ENCODE measurements at places on chromosomes 2 and 18.

- DNase-seq = peak; percentile 88
Measured at GRCh38 chr18:25737710-25738311, 352.6 kb downstream of the SS18 start.

DNA sequence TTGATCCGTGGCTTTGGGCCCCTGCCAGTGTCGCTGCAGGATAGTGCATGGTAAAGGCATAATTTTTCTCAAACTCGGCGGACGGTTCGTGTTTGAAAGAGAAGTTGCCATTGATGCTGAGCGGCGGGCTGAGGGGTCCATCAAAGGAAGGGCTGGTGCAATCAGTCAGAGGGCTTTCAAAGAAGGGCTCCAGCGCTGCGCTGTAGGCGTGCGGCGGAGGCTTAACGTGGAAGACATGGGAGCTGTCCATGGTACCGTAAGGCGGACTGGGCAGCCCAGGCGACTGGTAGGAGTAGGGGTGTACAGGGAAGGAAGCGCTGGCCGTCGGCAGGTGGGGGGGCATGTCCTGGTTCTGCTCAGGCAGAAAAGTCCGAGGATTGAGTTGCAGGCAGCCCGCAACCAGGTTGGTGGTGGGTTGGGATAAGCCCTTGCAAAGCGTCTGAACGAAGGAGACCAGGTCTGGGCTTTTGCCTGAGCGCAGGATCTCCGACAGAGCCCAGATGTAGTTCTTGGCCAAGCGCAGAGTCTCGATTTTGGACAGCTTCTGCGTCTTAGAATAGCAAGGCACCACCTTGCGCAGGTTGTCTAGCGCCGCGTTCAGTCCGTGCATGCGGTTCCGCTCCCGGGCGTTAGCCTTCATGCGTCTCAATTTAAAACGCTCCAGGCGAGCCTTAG is 2.3 kb downstream of the NEUROD1 start:
- DNase-seq = peak; percentile 67

GRCh38 chr2:174827371-174828369 is 63.4 kb upstream of the CHRNA1 start:
- peak; percentile 31 for DNase-seq

GRCh38 chr18:54671291-54671881 is 80.3 kb downstream of the DYNAP start:
- DNase-seq = no peak

DNA sequence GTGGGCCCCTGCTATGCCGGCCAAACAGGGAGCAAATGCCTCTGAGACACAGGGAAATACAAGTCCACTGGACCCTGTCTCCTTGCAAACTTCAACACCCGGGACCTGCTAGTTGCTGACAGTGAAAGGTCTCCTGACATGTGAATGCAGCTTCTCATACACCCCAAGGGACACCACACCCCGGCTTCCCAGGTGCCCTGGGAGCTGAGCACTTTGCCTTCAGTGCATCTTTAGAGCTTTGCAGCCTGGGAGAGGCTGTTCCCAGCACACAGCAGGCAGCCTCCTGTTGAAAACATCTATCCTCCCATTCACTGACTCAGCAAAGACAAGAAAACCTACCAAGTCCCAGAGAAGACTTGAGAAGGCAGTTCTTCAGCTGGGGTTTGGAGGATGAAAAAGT is 143.4 kb downstream of the COL6A3 start:
- DNase-seq = no peak

DNA sequence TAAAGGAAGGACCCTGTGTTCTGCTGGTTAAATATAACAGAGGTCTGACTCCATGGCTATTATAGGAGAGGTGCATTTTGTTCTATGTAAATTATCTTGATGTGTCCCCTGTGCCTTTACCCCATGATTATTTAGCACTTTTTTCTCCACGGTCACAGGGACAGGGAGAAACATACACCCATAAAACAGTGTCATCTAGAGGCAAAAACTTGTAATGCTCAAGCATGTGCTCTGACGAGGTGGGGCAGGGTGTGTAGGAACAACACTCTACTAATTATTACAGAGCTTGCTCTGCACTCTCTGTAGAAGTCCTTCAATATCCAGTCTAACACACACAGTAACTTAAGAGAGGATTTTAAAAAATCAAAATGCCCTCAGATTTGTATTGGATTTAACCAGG is 187.9 kb downstream of the NEDD4L start:
- DNase-seq = no peak

DNA sequence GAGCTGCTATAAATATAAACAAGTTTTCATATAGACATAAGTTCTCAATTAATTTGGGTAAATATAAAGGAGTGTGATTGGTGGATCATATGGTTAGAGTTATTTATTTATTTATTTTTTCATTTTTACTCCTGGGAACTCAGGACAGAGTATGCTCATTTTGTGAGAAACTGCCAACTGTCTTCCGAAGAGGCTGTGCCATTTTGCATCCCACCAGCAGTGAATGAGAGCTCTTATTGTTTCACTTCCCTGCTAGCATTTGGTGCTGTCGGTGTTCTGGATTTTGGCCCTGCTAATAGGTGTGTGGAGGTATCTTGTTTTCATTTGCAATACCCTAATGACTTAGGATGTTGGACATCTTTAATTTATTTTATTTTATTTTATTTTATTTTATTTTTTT is 50.4 kb upstream of the XPO1 start:
- no peak for DNase-seq

GRCh38 chr2:219812672-219813071 is 185.2 kb downstream of the SLC4A3 start:
- no peak for DNase-seq

DNA sequence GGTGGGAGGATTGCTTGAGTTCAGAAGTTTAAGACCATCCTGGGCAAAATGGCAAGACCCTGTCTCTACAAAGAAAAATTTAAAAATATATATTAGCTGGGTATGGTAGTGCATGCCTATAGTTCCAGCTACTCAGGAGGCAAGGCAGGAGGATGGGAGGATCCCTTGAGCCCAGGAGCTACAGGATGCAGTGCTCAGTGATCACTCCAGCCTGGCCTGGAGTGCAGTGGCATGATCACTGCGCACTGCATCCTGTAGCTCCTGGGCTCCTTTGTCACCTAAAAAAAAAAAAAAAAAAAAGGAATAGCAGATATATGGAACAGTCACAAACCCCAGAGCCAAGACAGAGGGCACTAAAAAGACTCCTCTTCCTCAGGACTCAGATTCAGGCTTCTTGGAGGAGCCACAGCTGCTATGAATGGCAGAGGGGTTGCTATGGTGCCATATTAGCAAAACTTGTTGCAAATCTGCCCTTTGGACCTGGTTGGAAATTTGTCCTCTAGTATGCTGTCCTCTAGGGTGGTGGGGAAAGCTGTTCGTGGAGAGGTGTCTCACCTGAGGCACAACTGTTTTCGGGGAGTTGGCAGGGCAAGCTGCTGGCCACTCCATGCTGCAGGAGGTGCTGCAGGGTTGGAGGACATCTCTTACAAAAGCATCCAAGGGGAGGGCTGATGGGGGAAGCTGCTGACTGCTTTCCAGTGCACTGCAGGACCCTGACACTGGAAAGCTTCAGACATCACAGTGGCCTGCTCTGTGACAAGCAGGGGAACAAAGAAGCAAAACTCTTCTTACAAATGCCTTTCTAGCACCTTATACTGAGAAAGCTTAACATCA is 22.7 kb downstream of the CYP20A1 start:
- no peak for DNase-seq

DNA sequence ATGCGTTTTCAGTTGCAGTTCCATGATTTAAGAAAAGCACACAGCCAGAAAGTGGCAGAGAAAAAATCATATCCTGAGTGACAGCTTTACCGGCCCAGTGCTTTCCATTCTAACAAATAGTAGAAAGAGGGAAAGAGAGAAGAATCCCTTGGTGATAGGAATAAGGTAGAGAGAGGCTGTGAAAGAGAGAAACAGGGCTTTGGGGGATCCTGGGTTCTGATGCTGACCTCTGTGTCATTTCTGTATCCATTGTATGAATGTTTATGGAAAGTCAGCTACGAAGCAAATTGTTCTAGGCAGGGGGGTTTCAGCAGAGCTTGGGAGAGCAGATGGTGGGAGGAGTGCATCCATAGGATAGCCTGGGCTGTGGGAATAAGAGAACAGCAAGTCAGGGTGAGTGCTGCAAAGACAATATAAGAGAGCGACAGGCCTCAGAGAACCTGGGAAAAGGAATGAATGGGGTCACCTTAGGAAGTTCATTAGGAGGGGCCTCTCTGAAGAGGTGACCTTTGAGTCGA is 203.4 kb upstream of the TNP1 start:
- DNase-seq = no peak

- no peak for DNase-seq
Measured at GRCh38 chr2:195413422-195413821, 243.6 kb upstream of the SLC39A10 start.

GRCh38 chr18:29157905-29158304 is 981.0 kb upstream of the CDH2 start:
- no peak for DNase-seq

DNA sequence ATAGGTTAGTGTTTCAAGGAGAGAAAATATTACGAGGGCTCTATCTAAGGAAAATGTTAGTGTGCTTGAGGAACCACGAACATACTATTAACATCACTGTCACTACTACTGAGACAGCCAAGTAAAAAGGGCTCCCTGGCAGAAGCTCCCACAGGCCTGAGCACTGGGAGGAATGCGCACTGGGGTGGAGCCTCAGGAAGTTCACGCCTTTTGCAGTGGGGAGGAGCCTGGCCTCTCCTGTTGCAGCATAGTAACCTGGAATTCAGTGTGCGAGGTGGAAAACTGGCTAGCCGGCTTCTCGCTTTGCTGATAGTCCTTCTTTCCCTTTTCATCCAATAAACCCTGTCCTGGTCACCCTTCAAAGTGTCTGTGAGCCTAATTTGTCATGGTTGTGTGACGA is 250.3 kb downstream of the ERBB4 start:
- DNase-seq = no peak

- no peak for DNase-seq
Measured at GRCh38 chr18:53686965-53687364, 537.5 kb downstream of the MBD2 start.

DNA sequence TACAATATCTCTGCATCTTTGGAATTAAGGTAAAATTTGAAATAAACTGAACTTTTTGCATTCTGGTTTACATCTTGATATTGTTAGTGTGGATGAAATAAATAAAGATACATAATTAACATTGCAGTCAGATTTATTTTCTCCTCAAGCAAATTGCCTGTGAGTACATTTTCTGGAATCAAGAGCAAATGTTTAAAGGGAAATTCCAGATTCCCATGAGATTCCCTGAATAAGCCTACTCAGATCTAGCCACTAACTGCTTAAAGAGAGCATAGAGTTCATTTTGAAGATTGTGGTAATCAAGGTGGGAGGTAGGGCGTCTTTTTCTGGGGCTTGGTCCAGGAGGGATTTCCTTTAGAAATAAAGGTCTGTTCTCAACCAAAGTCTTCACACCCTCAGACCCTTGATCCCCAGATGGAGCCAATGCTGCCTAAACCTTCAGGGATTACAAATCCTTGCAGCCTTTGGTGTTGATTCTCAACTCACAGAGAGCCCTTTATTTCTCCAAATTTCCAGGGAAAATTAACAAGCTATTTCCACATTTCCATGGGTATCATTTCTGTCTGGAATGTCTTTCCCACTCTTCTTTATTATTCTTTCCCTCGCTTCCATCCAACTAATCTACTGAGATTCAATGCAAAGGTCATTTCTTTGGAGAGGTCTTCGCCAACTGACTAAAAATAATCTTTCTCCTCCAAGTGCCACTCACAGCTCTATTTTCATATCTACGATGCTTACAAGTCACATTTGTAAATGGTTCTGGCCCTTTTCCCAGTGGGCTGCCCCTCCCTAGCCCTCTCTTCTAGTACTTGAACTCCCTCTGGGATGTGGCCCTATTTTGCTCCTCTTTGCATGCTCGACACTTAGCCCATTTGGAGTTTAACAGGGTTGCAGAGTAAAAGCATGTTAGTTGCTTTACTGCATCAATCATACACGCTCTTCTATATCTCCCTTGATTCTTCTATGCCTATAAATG is 79.8 kb upstream of the SPATS2L start:
- DNase-seq = no peak

- DNase-seq = no peak
Measured at GRCh38 chr2:36168115-36168514, 187.5 kb upstream of the CRIM1 start.

DNA sequence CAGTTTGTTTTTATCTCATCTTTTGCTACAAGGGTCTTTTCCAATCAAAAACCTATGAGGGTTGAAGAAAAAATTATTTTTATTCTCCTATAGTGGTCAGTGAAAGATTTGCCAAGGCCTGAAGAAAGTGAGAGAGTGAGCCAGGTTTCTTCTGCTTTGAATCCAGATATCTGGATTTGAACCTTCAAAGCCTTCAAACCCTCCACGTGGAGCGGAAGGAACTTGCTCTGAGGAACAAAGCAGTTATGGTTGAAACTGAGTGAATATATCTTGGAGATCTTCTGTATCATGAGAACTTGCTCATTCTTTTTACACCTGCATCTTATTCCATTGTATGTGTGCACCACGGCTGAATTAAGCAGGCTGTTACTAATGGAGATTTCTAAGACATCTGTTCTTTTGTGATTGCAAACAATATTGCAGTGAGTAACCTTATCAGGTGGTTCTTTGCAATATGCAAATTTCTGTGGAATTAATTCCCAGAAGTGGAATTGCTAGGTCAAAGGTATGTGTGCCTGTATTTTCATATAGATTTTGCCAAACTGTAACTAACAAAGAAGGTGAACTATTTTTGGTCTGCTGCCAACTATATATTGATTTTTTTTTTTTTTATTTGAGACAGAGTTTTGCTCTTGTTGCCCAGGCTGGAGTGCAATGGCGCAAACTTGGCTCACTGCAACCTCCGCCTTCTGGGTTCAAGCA is 147.9 kb downstream of the B3GNT2 start:
- DNase-seq = no peak

- DNase-seq = no peak
Measured at GRCh38 chr2:77054938-77055337, 467.2 kb downstream of the LRRTM4 start.

DNA sequence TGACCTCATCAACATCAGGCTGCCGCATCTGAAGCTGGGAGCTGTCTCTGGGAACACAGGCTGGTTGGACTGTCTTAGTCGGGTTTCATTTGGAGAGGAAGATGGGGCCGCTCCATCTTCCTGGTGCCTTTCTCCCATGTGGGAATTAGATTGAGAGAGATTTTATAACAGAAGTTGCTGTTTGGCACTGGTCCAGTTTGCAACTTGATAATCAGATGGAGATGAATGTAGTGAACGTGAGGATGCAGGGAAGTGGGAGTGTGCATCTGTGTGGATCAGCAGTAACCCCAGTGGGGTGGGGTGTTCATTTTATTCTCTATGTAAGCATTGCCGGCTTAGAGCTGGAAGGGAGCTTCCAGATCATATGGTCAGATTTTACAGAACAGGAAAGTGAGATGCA is 250.9 kb downstream of the DCDC2C start:
- DNase-seq = no peak

GRCh38 chr18:23547306-23547705 is 39.0 kb downstream of the NPC1 start:
- DNase-seq = no peak

DNA sequence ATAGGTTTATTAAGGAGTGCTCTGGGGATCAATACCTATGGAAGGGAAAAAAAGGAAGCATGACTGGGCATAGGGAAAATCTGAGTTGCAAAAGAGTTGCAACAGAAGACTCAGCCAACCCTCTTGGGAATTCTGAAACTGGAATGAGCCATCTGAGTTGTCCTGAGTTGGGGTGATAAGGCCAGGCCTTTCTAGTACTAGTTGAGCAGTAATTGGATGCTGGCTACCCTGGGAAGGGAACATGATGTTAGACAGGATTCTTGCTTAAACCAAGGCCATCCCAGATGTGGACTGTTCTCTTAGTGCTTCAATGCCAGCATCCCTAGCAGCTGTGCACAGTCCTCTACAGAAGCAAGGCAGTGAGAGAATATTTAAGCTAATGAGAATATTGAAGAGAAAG is 348.8 kb upstream of the GULP1 start:
- DNase-seq = no peak

- no peak for DNase-seq
Measured at GRCh38 chr2:147774805-147775204, 70.0 kb upstream of the ACVR2A start.

All from SJSA1 (cell line).